Head of caudate nucleus (tissue), 42 donors: ENCODE measurements at places on chromosomes 13 and 19.
A peak's percentile ranks its signal among the peaks of the same experiment; 100 is the strongest.

DNA sequence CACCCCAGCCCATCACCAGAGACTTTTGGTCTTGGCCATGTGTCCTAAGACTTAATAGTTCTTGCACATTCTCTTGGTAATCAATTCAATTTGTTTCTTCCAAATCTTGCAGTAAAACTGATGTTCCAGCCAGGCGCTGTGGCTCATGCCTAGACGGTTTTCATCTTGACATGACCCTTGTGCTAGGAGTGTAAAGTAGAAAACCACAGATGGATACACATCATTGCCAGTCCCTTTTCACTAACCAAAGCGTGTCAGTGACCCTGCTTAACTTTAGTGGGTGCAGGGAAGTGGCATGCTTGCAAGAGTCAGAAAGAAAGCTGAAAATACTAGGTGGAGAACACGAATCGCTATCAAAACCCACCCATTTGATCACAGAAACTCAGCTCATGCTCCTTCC is 18.0 kb upstream of the CD70 start:
- no peak for DNase-seq

- DNase-seq, result no peak
Measured at GRCh38 chr13:74795526-74795925, 661.3 kb upstream of the KLF12 start.

DNA sequence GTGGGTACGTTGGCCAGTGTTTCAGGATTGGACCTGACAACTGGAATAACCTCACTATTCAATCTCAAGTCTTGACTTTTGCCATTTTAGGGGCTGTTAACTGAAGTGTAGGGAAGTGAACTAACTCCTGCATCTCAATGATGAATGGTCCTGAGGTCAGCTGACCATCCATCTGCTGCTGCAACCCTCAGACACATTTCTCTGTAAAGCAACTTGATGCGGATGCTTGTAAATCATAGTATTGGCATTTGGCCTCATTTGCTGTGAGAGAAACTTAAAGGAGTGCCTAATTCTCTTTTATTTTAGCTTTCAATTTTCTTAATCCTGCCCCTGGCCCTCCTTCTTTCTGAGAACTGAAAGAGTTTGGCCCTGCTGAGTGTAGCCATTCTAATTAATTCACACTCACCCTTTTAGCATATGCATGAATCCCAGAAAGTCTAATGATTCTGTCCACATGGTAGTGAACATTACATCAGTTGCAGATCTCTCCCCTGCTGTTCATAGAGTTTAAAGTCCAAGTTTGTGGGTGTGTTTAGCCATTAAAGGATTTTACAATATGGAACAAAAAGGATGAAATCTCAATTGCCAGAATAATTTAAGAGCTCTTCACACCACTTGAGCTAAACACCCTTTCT is 1531.4 kb upstream of the SLC10A2 start:
- no peak for DNase-seq

DNA sequence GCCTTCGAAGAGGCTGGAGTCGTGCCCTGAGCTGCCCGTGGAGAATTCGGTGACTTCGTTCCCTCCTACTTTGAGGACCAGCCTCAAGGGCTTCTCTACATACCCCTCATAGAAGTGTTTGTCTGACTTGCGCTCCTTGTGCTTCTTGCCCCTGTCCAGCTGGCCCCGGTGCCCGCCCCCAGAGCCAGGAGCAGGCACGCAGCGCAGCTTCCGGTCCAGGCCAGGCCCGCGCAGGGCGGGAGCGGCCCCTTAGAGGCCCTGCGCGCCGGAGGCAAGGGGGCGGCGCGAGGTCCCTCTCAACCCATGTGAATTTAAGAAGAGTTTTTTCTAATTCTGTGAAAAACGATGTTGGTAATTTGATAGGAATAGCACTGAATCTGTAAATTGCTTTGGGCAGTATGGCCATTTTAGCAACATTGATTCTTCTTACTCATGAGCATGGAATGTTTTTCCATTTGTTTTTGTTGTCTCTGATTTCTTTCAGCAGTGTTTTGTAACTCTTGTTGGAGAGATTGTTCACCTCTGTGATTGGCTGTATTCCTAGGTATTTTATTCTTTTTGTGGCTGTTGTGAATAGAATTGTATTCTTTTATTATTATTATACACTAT is 46.9 kb upstream of the SOX21 start:
- DNase-seq, result no peak

DNA sequence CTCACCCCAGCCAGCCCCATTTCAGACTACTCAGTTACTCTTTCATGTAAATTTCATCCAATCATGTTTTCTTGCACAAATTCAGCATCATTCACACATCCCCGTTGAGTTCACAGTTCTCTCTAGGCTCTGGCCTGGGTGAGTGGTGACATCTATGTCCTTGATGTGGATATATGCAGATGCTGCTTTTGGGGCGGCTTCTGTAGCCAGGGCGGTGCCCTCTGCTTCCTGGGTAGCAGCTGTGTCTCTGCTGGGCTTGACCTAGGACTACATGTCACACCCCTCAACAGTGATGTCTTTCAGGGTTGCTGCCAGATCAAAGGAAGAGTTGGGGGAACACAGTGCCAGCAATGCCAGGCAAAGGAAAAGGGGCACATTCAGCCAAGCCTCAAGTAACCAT is 68.5 kb upstream of the KCTD15 start:
- no peak for DNase-seq

- no peak for DNase-seq
Measured at GRCh38 chr13:30774214-30774730, 38.9 kb downstream of the ALOX5AP start.

DNA sequence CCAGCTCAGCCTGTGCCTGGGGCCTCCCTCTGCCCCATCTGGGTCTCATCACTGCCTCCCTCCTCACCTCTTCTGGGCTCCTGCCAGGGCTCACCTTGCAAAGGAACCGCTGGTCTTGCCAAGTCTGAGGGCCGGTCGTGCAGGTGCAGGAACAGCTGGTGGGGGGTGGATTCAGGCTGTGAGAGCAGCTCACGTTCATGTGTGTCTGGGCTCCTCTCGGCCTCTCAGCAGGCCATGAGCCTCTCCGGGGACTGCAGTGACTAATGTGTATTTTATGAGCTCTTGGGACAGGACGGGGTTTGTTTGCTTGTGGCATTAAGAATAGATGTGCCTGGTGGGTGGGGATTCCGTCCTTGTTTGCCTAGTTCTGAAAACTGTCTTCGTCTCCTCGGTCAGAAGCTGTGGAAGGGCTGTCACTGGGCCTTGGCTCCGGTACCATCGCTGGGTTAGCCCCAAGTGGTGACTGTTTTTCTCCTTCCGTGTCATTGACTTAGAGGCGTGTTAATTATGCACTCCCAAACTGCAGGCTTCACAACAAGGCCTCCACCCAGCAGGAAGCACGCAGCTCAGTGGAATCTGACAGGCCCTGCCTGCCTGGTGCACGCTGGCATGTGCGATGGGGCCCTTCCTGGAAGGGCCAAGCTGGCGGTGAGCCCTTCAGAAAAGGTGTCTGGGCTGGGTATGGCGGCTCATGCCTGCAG is 77.6 kb downstream of the KDM4B start:
- DNase-seq, result no peak

GRCh38 chr19:46904114-46905060 is 43.6 kb downstream of the ARHGAP35 start:
- DNase-seq, result no peak

DNA sequence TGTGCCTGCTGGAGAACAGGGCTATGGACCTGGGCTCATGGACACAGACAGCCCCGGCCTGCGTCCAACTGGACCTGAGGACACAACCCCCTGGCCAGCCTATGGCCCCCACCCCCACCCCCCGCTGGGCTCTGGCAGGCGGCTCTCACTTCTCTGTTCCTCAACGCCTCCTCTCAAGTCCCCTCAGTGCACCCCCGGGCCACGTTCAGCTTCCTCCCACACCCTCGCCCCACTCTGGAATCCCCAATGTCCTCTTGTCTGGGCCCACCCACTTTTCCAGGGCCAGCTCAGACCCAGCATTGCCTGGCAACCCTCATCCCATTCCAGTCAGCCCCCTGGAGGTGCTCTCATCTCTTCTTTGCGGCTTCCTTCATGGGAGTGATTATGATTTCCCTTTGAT is 130.2 kb upstream of the SPACA7 start:
- no peak for DNase-seq

- peak; percentile 65 for DNase-seq
Measured at GRCh38 chr13:111153977-111154332, 38.8 kb downstream of the ARHGEF7 start.

- no peak for DNase-seq
Measured at GRCh38 chr13:57970404-57970803, 338.9 kb downstream of the PCDH17 start.

DNA sequence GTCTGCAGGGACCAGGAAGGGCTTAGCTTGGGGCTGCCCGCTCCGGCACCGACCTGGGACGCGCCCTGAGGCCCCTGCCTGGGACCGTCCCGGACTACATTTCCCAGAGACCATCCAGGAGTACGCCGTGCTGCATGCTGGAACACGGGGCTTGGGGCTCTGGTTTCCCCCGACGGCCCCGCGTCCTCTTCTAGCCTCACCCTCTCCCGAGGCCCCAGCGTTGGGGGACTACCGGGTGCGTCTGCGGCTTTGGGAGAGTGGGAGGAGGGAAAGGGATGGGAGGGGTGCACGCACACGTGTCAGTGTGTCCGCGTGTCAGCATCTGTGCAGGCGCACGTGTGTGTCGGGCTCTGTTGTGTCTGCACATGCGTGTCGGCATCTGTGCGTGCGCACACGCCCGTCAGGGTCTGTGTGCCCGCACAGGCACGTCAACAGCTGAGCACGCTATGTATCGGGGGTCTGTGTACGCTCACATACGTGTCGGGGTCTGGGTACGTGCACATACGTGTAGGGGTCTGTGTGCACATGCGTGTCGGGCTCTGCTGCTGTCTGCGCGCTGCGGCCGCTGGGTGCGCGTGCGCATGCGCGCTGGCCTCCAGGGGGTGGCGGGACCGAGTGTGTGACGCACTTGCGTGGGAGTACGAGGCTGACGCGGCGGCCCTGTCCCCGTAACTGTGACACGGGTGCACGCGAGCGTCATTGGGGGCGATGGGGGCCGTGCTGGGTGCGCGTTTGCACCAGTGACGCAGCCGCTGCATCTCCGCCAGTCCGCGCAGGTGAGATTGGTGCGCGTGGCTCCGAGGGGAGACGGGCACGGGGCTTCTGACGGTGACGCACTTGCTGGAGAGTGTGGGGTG is at the start of gene ZNF331:
Gene ZNF331 (plus strand): TSS at position 625 of the 857 bp plus-strand sequence. CDS start 31,232 bp downstream, outside the sequence.
- peak; percentile 83 for DNase-seq

GRCh38 chr19:12786952-12787351 is 4.3 kb upstream of the JUNB start:
- DNase-seq, result no peak

DNA sequence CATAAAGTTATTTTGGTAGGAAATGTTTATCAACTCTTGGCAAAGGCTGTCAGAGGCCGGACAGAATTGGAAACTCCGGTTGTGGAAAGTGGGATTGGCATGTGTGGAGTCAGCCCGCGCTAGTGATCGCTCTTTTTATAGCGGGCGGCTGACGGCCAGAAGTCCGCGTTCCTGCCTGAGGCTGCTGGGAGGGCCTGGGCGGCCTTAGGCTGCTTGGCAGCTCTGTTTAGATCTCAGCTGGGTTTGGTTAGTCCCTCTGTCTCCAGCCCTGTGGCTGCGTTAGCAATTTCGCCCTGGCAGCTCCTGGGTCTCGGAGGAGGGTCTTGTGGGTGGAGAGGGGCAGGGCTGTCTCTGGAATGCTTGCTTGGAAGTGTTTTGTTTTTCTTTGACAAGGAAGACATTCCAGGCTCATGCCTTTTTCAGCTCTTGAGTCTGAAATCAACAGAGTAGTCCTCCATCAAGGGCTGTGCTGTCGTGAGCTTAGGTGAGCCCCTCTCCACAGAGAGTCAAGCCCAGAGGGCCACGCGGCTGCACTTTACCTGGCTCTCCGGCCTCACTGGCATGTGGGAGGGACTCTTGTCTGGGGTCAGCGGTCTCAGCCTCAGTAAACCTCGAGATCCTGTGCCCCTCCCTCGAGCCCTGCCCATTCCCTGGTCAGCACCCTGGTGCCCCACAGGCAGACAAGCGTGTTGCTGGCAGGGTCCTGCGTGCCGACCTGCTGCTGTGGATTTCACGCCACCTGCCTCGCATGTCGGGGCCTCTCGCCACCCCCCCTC is 22.5 kb downstream of the DOT1L start:
- no peak for DNase-seq
